Large intestine (tissue), 12 donors: ENCODE measurements at places on chromosomes 16 and 17. TPM values are rescaled to one million over a fixed set of nuclear protein-coding genes. Genes with fewer than 3 reads are reported as not detected.
A peak's percentile ranks its signal among the peaks of the same experiment; 100 is the strongest.

GRCh38 chr17:8872036-8872704 is 4.7 kb upstream of the PIK3R6 start:
- H3K27me3 ChIP-seq, result peaks cover 23% of the 10 kb centered on the region
- no peak overlapping the region for H3K4me3 ChIP-seq
- no peaks in the 10 kb centered on the region for H3K36me3 ChIP-seq
- H3K27ac ChIP-seq, result no peak overlapping the region
- no peaks in the 10 kb centered on the region for H3K4me1 ChIP-seq
- DNase-seq, result no peak

GRCh38 chr16:57039148-57039812 is 49.9 kb downstream of the NLRC5 start:
- no peak overlapping the region for H3K4me3 ChIP-seq
- DNase-seq, result no peak
- H3K27me3 ChIP-seq, result no peaks in the 10 kb centered on the region
- H3K36me3 ChIP-seq, result no peaks in the 10 kb centered on the region
- H3K4me1 ChIP-seq, result no peaks in the 10 kb centered on the region

- H3K4me3 ChIP-seq, result no peak overlapping the region
- no peak for DNase-seq
Observed at GRCh38 chr17:4055014-4055413, 87.8 kb downstream of the ZZEF1 start.

- no peaks in the 10 kb centered on the region for H3K36me3 ChIP-seq
- no peak overlapping the region for H3K27ac ChIP-seq
- DNase-seq, result no peak
- H3K4me1 ChIP-seq, result no peaks in the 10 kb centered on the region
Observed at GRCh38 chr17:83178533-83179304, 99.3 kb downstream of the METRNL start.

DNA sequence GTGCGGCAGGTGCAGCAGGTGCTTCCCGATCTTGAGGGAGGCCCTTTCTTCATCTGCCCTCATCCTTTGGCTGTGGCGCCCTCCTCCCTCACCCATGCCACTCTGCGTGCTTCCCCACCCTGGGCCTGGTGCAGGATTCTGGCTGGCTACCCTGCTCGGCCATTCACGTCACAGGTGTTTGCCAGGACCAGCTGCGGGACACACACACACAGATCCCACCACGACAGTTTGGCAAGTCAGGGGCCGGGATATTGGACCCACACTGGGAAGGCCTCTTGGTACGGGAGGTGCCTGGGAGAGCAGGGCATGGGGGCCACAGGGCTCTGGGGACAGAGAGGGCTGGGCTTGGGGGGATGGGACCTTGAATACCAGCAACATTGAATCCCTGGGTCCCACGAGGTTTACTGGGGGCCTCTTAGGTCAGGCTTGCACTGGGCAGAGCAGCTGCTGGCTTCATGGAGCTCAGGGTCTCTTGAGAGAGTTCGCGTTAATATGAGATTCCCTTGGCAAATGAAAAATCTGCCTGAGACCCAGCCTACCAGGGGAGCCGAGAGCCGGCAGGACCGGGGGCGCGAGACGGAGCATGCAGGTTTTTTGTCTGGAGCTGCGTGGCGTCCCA is 15.1 kb downstream of the ADCY7 start:
- H3K4me1 ChIP-seq, result peaks cover 13% of the 10 kb centered on the region
- no peaks in the 10 kb centered on the region for H3K27me3 ChIP-seq
- no peak overlapping the region for H3K27ac ChIP-seq
- no peak overlapping the region for H3K4me3 ChIP-seq
- no peaks in the 10 kb centered on the region for H3K36me3 ChIP-seq
- no peak for DNase-seq

DNA sequence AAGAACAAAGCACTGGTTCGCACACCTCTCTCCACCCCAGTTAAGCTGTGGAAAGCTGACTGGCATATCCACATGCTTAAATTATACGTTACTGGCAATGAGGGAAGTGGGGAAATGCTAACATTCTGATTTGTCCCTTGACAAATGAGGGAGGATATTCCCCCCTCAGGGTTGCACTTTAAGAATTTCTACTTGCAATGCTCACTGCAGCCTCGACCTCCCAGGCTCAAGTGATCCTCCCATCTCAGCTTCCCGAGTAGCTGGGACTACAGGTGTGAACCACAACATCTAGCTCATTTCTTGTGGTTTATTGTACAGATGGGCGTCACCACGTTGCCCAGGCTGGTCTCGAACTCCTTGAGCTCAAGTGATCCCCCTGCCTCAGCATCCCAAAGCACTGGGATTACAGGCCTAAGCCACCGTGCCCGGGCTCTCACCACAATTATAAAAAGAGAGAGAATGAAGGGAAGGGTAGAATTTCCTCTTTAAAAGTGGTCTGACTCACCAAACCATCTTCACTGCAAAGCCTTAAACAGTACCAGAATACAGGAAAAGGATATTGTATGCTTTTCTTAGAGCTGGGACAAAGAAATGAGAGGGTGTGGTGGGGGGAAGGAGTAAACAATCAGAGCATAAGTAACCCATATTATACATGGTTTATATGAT is 38.9 kb downstream of the KANSL1 start:
- H3K27ac ChIP-seq, result no peak overlapping the region
- no peak overlapping the region for H3K4me3 ChIP-seq
- H3K27me3 ChIP-seq, result no peaks in the 10 kb centered on the region
- H3K4me1 ChIP-seq, result no peaks in the 10 kb centered on the region
- no peak for DNase-seq

- H3K27ac ChIP-seq, result no peak overlapping the region
- H3K4me3 ChIP-seq, result no peak overlapping the region
- no peaks in the 10 kb centered on the region for H3K4me1 ChIP-seq
- H3K27me3 ChIP-seq, result peaks cover 2% of the 10 kb centered on the region
Observed at GRCh38 chr16:7404217-7404616, 71.6 kb downstream of the RBFOX1 start.

DNA sequence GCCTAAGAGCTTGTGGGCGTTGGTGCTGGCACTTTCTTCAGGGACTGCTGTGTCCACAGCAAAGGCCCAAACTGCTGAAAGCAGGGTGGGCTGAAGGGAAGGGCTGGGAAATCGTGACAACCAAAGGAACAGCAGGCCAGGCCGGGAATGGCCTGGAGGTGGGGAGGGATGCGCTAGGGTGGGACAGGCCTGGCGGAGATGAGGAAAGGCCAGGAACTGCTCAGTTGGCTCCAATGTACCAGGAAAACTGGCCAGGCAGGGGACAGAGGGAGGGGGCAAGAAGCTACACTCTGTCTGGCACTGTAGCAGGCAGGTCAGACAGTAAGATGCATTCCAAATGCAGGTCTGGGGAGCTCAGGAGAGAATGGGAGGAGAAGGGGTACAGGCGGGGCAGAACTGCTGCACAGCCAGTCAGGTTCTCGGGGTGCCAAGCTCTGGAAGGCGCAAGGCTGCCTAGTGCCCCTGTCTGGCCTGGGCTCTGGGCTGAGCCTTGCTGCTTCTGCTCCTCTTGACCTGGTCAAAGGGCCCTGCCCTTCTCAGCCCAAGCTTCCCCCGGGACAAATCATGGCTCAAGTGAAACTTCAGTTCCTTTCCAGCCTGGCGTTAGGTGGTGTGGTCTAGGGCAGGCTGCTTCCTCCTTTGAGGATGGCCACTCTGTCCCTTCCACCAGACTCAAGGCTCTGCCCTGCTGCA is 7.3 kb downstream of the PNMT start:
- peaks cover 8% of the 10 kb centered on the region for H3K36me3 ChIP-seq
- no peak for DNase-seq
- no peak overlapping the region for H3K4me3 ChIP-seq
- peak overlapping the region; percentile 82 for H3K27ac ChIP-seq

GRCh38 chr16:57614536-57614935 is 13.9 kb upstream of the ADGRG1 start:
- no peak for DNase-seq
- no peak overlapping the region for H3K4me3 ChIP-seq
- H3K27me3 ChIP-seq, result no peaks in the 10 kb centered on the region
- no peaks in the 10 kb centered on the region for H3K36me3 ChIP-seq

GRCh38 chr17:358491-359151 is 6.0 kb upstream of the RPH3AL start:
- H3K4me1 ChIP-seq, result peaks cover 12% of the 10 kb centered on the region
- DNase-seq, result no peak
- no peaks in the 10 kb centered on the region for H3K27me3 ChIP-seq
- H3K4me3 ChIP-seq, result no peak overlapping the region
- H3K36me3 ChIP-seq, result no peaks in the 10 kb centered on the region
- H3K27ac ChIP-seq, result no peak overlapping the region

- H3K4me3 ChIP-seq, result no peak overlapping the region
- peaks cover 24% of the 10 kb centered on the region for H3K36me3 ChIP-seq
- H3K27me3 ChIP-seq, result no peaks in the 10 kb centered on the region
- no peaks in the 10 kb centered on the region for H3K4me1 ChIP-seq
Observed at GRCh38 chr16:71698491-71698890, 26.0 kb downstream of the PHLPP2 start.

DNA sequence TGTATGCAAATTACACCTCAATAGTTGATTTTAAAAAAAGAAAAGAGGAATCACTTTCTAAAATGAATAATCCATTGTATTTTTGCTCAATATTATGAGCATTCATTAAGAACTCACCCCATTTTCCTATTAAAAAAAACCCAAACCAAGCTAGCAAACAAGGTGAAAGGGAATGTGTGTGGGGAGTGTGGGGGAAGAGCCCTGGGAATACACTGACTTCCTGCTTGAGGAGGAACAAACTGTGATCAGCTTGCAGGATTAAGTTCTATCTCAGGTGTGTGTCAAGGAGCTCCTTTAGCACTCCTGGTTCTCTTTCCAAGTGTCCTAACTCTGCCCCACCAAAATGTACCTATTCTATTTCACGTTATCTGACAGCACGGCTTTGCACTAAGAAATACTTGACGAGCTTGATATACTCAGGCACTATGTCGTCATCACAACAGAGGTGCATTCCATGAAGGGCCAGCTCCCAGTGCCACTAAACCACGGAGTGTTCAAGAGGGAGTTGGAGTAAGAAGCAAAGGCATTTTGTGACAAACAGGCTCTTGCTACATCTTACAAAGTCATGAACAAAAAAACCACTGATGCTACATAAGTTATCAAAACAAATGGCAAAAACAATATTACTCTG is 73.2 kb downstream of the MYH10 start:
- H3K27me3 ChIP-seq, result no peaks in the 10 kb centered on the region
- no peak for DNase-seq
- no peaks in the 10 kb centered on the region for H3K4me1 ChIP-seq

DNA sequence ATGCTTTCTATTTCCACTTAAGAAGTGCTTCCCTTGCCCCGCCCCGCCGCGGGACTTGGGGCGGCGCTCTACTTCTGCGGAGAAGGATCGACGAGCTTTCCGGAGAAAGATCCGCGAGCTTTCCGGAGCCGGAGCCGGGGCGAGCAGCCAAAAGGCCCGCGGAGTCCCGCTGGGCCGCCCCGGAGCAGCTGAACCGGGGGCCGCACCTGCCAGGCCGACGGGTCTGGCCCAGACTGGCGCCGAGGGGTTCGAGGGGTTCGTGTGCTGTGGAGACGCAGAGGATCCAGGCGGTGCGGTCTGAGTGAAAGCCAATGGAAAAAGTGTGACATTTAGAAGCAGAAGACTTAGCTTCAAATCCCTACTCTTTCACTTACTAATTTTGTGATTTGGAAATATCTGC is 50.8 kb downstream of the TBC1D26 start:
- no peaks in the 10 kb centered on the region for H3K36me3 ChIP-seq
- no peaks in the 10 kb centered on the region for H3K4me1 ChIP-seq
- peak; percentile 35 for DNase-seq
- peaks cover 5% of the 10 kb centered on the region for H3K27me3 ChIP-seq
- H3K27ac ChIP-seq, result no peak overlapping the region
- peak overlapping the region; percentile 18 for H3K4me3 ChIP-seq

DNA sequence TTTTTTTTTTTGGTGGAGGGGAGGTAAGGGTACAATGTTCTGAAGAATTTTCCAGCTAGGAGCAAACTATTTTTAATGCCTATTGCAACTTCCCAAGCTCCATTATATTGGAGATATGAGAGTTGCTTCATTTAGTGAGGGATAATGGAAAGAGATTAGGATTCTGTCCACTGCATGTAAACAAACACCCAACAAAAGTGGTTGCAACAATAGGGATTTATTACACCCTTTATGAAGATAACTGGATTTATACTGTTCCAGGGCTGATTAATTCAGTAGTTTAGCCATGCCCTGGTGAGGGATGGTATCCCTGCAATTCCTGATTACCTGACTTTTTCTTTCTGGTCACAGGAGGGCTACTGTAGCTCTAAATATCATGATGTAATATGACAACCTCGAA is 40.5 kb downstream of the MAP2K6 start:
- no peak overlapping the region for H3K27ac ChIP-seq
- H3K36me3 ChIP-seq, result no peaks in the 10 kb centered on the region
- no peak for DNase-seq
- H3K4me3 ChIP-seq, result no peak overlapping the region
- H3K4me1 ChIP-seq, result no peaks in the 10 kb centered on the region

DNA sequence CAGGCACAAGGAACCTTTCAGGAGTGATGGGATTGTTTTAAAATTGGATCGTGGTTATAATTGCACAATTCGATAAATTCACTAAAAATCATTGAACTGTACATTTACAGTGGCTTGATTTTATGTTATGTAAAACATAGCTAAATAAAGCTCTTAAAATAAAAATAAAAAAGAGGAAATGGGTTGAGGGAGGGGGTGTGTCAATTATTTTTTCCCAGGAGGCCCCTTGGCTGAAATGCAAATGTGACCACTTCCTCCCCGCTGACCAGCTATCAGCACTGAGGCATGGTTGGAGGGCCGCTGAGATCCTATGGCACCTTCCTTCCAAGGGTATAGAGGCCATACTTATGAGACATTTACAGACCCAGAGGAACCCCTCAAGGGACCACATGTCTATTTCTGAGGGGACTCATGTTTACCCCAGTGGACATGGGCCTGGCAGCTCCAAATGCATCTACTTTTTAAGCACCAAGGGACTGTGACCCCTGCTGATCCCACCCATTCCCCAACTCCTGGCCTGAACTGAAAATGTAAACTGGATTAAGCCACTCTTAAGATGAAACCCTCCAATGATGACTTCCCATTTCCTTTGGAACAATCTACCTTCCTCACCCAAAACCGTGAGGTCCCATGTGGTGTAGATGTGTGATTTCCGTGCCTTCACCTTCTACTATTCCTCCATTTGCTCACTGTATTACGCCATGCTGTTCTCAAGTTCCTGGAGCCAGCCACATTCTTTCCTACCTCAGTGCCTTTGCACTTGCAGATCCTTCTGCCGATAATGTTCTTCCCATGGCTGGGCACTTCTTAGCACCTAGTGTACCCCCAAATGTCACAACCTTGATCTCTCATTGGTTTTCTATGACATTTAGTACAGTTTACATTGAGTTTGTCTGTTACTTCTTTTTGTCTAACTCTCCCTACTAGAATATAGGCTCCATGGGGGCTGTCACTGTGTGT is 2.8 kb upstream of the IL21R start:
- H3K27ac ChIP-seq, result no peak overlapping the region
- no peak for DNase-seq

The MYH3 gene
- polyA plus RNA-seq, result 26.7 TPM

The ACAP1 gene
- 12.2 TPM for polyA plus RNA-seq

The GSPT1 gene
- polyA plus RNA-seq, result 78.7 TPM

The ACSM3 gene
- 14.6 TPM for polyA plus RNA-seq

The CORO1A gene
- 36.7 TPM for polyA plus RNA-seq

The SLC16A6 gene
- 0.27 TPM for polyA plus RNA-seq

The INCA1 gene
- polyA plus RNA-seq, result 4.6 TPM

The MMP15 gene
- polyA plus RNA-seq, result 56.8 TPM
